GM12878 (cell line): ENCODE measurements at places on chromosomes 2 and 18. TPM values are rescaled to one million over a fixed set of nuclear protein-coding genes. Genes with fewer than 3 reads are reported as not detected.

The CXCR1 gene
- not detected in 2 replicates for total RNA-seq

The NT5C1B gene
- not detected in 2 replicates for total RNA-seq

The CNTNAP5 gene
- not detected in 2 replicates for total RNA-seq

The MSTN gene
- not detected in 2 replicates for total RNA-seq

The POTEE gene
- total RNA-seq = 0.29 and 0.33 TPM in 2 replicates

The INHA gene
- not detected in 2 replicates for total RNA-seq

The GAL3ST2 gene
- total RNA-seq = 0.36 and 0.48 TPM in 2 replicates

The DNAH7 gene
- total RNA-seq = 0.19 and 0.31 TPM in 2 replicates

The MC2R gene
- 0.15 TPM in 1 of 2 replicates, not detected in the other for total RNA-seq

The SMAD4 gene
- total RNA-seq = 57.5 and 64.5 TPM in 2 replicates

The LAMA1 gene
- total RNA-seq = 0.13 TPM in 2 replicates

The TUBA3D gene
- total RNA-seq = not detected in 2 replicates

The CHRND gene
- total RNA-seq = not detected in 2 replicates

The POTEI gene
- total RNA-seq = 0.11 and 0.13 TPM in 2 replicates

The GALM gene
- total RNA-seq = 1.1 and 1.8 TPM in 2 replicates

The CPS1 gene
- total RNA-seq = 0.77 and 1.0 TPM in 2 replicates

The RFX8 gene
- not detected in 2 replicates for total RNA-seq

The ENOSF1 gene
- total RNA-seq = 40.0 and 43.3 TPM in 2 replicates

The TOGARAM2 gene
- total RNA-seq = not detected in 2 replicates

The C1QL2 gene
- not detected in 2 replicates for total RNA-seq

The HOXD13 gene
- total RNA-seq = not detected in 2 replicates

The LHCGR gene
- 0.11 TPM in 1 of 2 replicates, not detected in the other for total RNA-seq

The STK17B gene
- total RNA-seq = 73.3 and 74.2 TPM in 2 replicates

The IL36B gene
- total RNA-seq = not detected in 2 replicates

The G6PC2 gene
- not detected in 2 replicates for total RNA-seq

The REEP1 gene
- 0.11 TPM in 1 of 2 replicates, not detected in the other for total RNA-seq

The COLEC12 gene
- total RNA-seq = 0.03 and 0.05 TPM in 2 replicates

The FBLN7 gene
- 0.10 TPM in 1 of 2 replicates, not detected in the other for total RNA-seq

The FKBP1B gene
- total RNA-seq = 0.33 TPM in 1 of 2 replicates, not detected in the other

The MYO1B gene
- 2.2 and 3.6 TPM in 2 replicates for total RNA-seq

The MYO3B gene
- 2.3 and 2.6 TPM in 2 replicates for total RNA-seq

The ESCO1 gene
- 11.6 and 13.3 TPM in 2 replicates for total RNA-seq

The TEKT4 gene
- total RNA-seq = 0.13 TPM in 1 of 2 replicates, not detected in the other

The KIAA2012 gene
- total RNA-seq = not detected in 2 replicates

The CCDC74B gene
- 14.4 and 15.3 TPM in 2 replicates for total RNA-seq

The RGPD3 gene
- total RNA-seq = 0.08 and 0.21 TPM in 2 replicates

The CTAGE1 gene
- not detected in 2 replicates for total RNA-seq

The SDC1 gene
- 31.0 and 33.1 TPM in 2 replicates for total RNA-seq

The CTNNA2 gene
- 5.2 and 7.6 TPM in 2 replicates for total RNA-seq

The AKAIN1 gene
- not detected in 2 replicates for total RNA-seq

The CFAP210 gene
- not detected in 2 replicates for total RNA-seq

The FHL2 gene
- 2.2 and 3.0 TPM in 2 replicates for total RNA-seq

The DYTN gene
- not detected in 2 replicates for total RNA-seq

The CYP27A1 gene
- 0.61 and 0.72 TPM in 2 replicates for total RNA-seq

The TUBA3E gene
- total RNA-seq = not detected in 2 replicates

The DAW1 gene
- not detected in 2 replicates for total RNA-seq

The TRIM43 gene
- not detected in 2 replicates for total RNA-seq

The SOCS6 gene
- total RNA-seq = 6.1 and 6.5 TPM in 2 replicates

The ZRANB3 gene
- total RNA-seq = 10.5 and 11.0 TPM in 2 replicates

The UGT1A4 gene
- 0.21 TPM in 1 of 2 replicates, not detected in the other for total RNA-seq

The TSGA10 gene
- 6.2 and 7.2 TPM in 2 replicates for total RNA-seq

The DNER gene
- total RNA-seq = not detected in 2 replicates

The ANKRD30BL gene
- 0.05 TPM in 1 of 2 replicates, not detected in the other for total RNA-seq

The KIF5C gene
- 0.37 and 0.49 TPM in 2 replicates for total RNA-seq

The TNS1 gene
- total RNA-seq = 0.44 and 0.80 TPM in 2 replicates

The CELF4 gene
- total RNA-seq = not detected in 2 replicates

The TMEM237 gene
- 21.0 and 23.8 TPM in 2 replicates for total RNA-seq

The PSD4 gene
- total RNA-seq = 114 and 117 TPM in 2 replicates

The SERPINB12 gene
- not detected in 2 replicates for total RNA-seq
